Spinal cord (tissue), 10 donors: ENCODE measurements at places on chromosomes 6 and 20.

- no peak for DNase-seq
Observed at GRCh38 chr6:18289283-18289682, 25.0 kb upstream of the DEK start.

- no peak for DNase-seq
Observed at GRCh38 chr6:6907286-6907685, 200.5 kb upstream of the RREB1 start.

DNA sequence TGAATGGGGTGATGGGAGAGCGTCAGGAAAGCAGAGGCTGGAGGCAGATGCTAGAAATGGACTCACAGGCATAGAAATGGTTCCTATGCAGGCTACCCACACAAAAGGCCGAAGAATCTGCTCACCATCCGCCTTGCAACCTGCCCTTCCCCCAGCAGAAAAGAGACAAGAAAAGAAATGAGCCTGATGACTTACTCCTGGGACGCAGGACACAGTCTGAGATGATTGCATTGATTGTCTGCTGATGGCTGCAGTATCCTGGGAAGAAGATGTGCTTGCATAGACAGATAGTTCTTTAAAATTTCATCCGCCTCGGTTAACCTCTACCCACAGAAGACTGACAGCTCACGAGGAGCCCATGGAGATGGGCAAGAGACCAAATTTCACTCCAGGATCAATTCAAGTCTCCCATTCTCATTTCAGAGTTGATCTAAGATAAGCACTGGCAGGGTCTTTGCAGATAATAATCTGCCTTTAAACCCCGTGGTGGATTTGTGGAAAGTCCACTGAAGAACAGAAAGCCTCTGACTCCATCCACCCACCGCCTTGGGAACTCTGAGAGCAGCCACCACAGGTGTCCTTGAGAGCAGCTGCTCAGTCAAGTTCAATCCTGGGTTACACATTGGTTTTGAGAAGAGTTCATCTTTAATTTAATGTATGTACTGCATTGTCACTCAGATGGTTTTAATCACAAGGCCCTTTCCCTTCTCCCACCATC lies 7.2 kb downstream of the AGPAT4 start:
- no peak for DNase-seq

DNA sequence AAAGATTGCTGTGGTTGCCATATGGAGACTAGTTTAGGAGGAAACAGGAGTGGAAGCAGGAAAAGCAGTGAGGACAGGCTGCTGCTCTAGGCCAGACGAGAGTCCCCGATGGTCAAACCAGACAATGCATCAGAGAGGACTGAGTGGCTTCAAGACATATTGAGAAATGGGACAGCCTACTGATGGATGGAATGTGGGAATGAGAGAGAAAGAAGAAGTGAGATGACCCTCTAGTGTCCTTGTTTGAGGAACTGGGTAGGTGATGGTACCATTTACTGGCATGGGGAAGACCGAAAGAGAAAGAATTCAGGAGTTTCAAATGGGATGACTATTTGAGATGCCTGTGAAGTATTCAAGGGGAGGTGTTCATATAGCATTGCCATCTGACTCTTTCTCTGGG lies 111.8 kb upstream of the LAMP5 start:
- DNase-seq = no peak

DNA sequence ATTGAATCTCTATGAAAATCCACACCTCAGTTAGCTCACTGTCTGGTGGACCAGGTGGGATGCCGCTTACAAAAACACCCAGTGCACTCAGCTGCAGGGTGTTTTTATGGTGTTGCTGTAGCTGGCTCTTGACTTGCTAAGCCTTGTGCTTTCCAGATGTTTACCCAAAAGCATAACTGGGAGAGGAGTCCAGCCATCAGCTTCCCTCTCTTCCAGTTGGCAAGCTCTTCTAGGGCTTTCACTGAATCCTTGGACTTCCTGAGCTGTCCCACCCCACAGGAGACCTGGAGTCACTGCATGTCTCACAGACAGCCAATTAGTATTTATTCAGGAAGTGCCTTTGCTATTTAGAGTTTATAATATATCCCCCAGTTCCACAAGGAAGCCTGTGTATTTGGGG lies 210.9 kb downstream of the FNDC1 start:
- DNase-seq = no peak

- no peak for DNase-seq
Observed at GRCh38 chr6:157070403-157071107, 252.8 kb downstream of the TMEM242 start.

DNA sequence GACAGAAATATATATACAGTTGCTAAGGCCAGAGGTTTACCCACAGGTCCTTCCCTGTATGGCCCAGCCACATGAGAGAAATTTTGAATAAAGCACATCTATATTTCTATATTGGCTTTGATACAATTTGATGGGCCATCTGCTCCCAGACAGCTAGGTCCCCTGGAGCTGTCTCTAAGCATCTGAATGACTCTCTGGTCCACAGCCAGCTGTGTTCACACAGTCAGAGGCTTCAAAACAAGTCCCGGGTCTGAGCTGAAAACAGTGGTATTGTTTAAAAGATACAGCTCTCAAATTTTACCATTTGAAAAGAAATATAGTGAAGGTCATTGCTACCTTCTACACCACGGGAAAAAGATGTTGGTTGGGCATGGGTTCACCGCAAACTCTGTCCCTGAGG lies 161.1 kb downstream of the SLC35B3 start:
- DNase-seq = no peak

DNA sequence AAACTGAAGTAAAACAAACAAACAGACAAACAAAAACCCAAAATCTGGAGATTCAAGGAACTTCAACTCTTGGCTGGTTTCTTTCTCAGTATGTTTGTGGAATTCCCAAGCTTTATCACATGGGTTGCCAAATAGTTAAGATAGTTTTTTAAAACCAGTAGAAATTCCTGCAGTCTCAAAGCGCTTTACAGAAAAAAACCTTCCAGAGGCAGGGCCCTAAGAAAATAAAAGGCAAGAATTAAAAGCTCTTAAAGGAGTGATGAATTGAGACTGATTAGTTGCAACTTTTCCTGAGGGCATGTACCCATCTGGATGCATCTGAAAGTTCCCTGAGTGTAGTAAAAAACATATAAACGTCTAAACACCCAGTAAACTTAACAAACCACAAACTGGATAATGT lies 25.9 kb upstream of the PTCHD4 start:
- no peak for DNase-seq

DNA sequence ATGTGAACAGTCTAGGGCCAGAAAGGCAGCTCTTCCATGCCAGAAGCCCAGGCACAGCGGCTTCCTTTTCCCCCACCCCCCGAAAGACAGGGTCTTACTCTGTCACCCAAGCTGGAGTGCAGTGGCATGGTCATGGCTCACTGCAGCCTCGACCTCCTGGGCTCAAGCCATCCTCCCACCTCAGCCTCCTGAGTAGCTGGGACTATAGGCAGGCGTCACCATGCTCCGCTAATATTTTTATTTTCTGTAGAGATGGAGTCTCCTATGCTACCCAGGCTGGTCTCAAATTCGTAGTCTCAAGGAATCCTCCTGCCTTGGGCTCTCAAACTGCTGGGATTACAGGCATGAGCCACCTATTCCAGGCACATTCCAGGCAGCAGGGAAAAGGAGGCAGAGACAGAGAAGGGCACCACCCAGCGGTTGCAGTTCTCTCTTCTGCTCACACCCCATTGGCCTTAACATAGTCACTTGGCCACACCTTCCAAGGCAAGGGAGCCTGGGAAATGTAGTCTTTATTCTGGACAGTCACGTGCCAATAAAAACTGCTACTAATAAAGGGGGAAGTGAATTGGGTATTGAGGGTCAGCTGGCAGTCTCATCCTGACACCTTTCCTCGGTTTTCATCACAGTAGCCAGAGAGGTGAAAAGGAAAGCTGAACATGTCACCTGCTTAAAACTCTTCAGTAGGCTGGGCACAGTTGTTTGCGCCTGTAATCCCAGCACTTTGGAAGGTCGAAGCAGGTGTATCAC lies 205.9 kb downstream of the ZMYND8 start:
- DNase-seq = peak; percentile 80

- DNase-seq = no peak
Observed at GRCh38 chr20:43755851-43756250, 29.0 kb upstream of the GTSF1L start.

- no peak for DNase-seq
Observed at GRCh38 chr6:34223381-34223955, 13.2 kb upstream of the HMGA1 start.

GRCh38 chr6:1104988-1105670 lies 206.8 kb upstream of the FOXQ1 start:
- no peak for DNase-seq
